IPS-NIHi11 (cell line): ENCODE measurements at places on chromosomes 12 and 14.

DNA sequence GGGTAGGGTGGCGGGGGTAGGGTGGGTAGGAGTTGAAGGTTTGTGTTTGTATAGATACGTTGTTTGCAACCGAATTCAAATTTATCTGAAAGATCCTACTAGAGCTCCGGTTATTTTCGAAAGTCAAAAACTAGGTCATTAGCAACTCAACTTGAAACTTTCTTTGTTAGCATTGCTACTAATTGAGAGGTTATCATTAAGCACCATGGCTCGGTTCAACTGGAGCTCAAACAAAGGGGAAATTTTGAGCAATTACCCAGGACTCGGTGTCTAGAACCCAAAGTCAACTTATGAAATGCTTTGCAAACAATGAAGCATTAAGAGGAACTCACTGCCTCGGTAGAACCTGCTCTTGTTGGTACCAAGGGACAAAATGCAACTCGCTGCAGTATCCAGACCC lies 207.7 kb downstream of the BCAT1 start:
- DNase-seq = no peak

GRCh38 chr12:3249081-3249800 lies 172.1 kb downstream of the TSPAN9 start:
- no peak for DNase-seq

GRCh38 chr12:1816730-1817348 lies 3.5 kb upstream of the LRTM2 start:
- no peak for DNase-seq

- peak; percentile 40 for DNase-seq
Measured at GRCh38 chr12:48934312-48934706, 9.0 kb upstream of the FKBP11 start.

DNA sequence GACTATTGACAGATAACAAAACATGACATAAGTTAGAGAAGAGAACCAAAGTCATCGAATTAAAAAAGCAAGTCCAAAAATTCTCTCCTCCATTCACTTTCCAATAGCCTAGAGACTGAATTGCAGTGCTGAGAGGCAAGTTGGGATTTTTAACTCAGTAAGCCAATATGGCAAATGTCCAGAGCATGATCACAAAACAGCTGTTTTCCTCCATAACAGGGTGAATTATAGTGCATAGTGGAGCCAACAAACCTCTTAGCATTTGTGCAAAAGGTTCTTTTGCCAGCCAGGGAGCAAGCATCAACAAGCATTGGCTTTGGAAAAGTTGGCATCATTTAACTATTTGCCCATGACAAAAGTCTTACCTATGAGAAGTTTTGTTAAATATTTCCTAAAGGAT lies 458.8 kb upstream of the NOVA1 start:
- no peak for DNase-seq

GRCh38 chr12:121120323-121120722 lies 12.4 kb upstream of the P2RX7 start:
- DNase-seq = no peak

GRCh38 chr12:124520265-124520701 lies 47.1 kb downstream of the NCOR2 start:
- DNase-seq = no peak

DNA sequence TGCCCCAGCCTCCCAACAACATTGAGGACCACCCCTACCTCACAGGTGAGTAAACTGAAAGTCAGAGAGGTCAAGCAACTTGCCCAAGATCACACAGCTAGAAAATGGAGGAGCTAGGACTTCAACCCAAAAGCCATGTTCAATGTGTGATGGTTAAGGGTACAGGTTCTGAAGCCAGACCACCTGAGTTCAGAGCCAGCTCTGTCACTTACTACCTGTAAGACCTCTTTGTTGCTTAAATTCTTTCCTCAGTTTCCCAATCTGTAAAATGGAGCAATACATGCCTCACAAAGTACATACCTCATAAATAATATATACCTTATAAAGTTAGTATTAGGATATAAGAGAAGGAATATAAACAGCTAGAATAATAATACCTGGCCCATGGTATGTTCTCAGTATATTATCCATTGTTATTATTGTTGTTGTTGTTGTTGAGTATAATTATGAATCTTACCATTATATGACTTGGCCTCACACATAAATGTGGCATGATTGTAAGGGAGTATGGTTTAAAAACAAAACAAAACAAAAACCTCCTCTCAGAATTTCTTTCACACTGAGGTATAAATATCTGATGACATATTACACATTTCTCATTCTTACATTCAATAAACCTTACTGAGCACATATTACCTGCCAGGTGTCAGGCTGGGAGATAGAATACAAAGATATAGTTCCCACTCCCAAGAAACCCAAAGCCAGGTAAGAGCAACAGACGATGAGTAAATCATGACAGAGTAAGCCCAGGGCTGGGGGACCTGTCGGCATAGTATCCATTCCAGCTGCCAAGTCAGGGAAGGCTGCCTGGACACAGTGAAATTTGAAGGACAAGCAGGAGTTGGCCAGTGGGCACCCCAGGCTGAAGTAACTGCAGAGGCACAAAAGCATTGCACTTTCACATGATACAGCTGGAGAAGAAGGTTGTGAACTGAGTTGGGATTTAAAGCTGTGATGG lies 19.6 kb downstream of the CMKLR1 start:
- DNase-seq = no peak

GRCh38 chr12:47415054-47415453 lies 290.8 kb downstream of the RPAP3 start:
- DNase-seq = no peak

DNA sequence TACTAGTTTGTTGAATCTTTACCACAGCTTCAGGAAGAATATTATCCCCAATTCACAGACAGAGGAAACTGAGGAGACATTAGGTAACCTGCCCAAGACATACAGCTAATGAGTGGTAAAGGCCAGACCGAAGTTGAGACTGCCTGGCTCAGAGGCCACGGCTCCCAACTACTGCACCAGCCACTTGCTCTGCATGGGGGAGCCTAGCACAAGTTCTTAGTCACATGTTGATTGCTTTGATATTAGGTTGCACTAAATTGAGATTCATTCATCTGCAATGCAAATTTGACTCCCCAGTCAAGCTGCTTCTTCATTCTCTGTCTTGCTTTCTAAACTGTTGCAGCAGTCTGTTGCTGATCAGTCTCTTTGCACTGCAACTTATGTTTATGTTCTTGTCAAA lies 25.9 kb upstream of the POLR3B start:
- DNase-seq = no peak

DNA sequence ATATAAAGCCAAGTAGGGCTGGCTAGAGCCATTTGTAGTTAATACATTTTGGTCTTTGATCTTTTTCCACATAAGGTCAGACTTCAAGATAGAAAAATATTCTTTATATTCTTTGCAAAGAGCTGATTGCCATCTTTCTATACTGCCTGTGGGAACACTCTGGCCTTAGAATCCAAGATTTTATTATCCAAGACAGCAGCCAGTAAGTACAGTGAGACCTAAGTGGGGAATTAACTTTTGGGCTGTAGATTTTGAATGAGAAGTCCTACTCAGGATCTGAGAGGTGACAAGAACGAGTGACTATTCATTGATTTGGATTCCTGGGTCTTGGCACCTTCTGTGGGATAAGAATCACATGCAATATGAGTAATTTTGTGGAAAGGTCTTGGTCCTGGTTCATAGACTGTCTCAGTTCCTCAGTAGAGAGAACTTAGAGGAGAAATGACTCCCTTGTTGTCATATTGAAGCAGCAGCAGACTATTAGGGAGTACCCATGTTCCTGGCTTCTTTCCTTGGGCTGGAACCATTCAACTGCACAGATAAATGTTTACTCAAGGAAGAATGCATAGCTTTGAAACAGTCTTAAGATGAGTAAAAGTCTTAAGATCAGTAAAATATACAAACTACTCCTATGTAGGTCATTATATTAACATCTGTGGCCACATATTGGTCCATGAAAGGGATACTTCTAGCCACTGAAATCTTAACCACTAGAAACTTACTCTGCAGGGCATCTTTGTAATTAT lies 353.8 kb downstream of the RAD51B start:
- DNase-seq = no peak

DNA sequence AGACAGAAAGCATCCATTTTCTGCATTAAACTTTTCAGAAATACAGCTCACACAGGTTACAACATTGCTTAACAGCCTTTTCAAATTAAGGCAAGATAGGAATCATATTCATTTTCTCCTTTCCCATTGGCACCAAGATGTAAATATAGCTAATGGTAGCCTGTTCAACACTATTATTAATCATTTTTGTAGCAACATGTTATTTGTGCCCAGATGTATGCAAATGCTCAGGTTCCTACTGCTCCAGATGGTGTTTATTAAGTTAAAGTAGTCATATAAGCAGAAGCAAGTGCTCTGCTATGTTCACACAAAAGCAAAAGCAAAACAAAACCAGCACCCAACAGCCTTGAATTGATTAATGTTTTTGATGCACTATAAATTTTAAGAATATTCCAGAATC lies 1110.6 kb downstream of the SLC6A15 start:
- DNase-seq = no peak

DNA sequence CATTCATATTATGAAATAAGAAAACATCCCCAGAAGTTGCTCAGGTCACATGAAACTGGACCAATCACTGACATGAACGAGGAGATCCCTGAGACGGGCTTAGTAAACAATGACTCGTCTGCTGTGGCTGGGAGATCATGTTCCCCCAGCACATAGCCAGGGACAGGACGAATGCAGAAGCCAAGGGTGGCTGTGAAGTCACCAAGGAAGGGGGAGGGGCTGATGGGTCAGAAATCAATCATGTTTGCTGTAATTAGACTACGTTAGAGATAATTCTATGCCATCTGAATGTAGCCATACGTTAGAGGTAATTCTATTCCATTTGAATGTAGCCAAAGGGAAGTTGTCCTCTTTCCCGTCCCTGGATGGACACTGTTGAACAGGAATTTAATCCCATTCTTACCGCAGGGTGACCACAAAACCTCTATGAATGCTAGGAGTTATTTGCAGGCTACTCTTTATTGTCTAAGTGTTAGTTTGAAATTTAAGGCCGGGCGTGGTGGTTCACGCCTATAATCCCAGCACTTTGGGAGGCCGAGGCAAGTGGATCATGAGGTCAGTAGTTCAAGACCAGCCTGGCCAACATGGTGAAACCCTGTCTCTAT lies 332.9 kb downstream of the TMEM132D start:
- DNase-seq = no peak

DNA sequence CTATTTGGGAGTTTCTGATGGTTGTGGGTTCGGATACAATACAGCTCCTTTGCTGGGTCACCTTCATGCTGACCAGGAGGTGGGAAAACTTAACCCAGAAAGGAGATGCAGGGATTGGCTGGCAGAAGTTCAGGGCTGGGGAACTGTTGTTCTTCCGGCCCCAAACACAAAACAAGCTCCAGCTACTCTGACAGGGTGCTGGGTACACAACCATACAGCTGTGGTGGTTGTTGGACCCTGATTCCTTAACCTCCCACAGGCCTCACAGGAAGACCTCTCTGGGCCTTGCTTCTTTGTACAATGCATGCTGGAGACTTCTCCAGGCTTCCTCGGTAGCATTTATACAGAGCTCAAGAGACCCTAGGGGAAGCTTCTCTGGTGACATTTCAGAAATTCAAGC lies 47.6 kb downstream of the CPM start:
- DNase-seq = no peak

- peak; percentile 76 for DNase-seq
Measured at GRCh38 chr14:36520601-36521525, 831 bp upstream of the NKX2-1 start.

- no peak for DNase-seq
Measured at GRCh38 chr14:29236848-29237247, 470.3 kb downstream of the FOXG1 start.

GRCh38 chr12:59763835-59764234 lies 168.0 kb downstream of the SLC16A7 start:
- no peak for DNase-seq
